ENCODE measurements at places on chromosomes 12 and 14.

DNA sequence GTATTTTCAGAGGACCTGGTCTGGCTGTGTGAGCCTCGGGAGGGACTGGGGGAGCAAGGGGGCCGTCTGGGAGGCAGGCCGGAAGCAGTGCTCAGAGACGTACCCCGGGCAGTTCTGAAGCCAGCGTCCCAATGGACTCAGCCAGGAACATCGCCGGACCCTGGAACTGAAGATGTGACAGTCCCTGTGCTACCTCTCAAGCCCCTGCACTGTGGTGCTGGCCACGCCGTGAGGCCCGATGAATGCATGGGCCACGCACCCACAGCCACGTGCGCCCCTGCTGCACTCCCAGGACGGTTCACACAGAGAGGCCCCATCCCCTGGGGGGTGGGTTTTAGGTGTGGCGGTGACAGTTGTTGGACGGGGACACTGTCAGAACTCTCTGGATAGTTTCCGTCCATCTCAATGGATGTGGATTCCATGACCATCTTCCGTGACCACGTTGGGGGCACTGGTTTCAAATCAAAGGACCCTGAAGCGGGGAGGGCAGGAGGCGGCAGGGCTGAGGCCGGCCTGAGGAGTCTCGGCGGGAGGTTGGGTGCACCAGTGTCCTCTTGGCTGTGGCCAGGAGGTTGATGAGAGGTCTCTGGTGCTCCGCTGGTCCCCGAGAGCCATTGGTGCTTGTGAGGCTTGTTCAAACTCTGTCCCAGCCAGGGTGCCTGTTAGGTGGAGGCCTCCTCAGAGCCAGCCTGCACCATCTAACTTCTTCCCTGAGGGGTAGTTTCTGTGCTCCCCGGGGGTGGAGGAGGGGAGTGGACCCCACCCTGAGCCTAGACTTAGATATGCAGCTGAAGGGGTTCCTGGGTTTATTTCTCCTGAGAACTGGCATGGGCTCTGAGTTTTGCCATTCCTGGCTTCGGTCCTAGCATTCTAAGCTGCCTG, 36.3 kb upstream of the TSPAN9 start:
- DNase-seq, result no peak

- no peak for DNase-seq
Measured at GRCh38 chr12:69161829-69162228, 77.5 kb upstream of the CPSF6 start.

DNA sequence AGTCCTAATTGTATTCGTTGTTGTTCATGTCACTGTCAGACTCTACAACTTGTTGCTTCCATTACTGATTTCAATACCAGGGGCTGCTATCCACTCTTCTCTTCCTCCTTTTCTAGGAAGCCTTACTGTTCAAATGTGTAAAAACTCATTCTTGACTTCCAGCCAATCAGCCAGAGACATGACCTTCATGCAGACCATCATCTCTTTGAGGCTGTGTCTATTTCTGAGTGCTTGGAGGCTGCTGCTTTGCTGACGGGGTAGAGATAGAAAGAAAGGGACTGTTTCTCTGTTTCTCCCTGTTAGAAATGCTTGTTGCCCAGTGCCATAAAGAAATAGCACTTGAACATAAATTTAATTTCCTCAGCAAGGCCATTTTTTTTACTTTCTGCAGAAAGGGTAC, 282.9 kb downstream of the RGS6 start:
- DNase-seq, result no peak

DNA sequence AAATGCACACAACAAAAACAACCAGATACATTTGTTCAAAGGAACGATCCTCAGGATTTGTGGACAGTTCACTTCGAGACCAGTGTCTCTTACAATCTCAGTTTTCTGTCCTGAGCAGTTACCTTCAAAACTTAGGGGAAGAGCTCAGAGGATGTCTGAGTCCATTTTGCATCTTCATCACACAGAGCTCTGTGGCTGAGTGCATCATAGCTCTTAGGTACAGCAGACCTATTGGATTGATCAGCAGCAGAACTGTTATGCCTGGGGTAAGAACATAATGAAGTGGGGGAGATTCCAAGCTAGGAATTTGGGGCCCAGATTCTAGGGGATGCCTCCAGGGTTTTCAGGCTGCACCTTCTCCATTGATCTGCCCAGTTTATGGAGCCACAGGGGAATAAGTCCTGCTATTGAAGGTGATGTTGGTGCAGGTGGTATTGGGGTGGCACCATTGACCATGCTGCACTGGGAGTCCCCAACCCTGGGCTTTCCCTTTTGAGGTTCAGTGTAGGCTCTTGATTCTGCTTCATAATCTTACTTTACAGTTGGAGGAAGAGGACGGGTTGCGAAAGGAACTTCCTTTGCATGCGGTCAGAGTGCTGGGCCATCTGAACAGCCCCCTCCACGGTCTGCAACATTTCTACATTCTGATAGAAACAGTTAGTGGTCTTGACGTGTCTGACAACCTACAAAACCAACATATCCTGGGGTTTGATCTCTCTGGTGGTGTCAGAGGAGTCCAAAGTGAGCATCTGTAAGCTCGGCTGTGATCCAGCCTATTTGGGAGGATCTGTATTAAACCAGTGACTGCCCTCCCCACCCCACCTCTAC, 112.8 kb downstream of the CHST11 start:
- no peak for DNase-seq

DNA sequence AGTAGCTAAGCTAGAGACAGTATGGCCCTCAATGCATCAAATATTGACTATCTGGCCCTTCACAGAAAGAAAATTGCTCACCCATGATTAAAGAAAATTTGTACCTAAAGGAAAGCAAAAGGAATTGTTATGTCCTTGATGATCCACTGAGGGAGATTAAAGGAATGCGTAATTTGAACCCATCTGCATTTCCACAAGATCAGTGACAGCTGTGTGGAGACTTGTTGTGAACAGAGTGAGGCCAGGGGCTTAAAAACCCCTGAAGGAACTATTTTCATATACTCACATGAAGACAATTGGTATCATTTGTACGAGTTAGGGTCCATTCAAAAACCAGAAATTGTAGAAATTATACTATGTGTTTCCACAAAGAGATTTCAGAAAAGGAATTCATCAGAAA, 1908.1 kb upstream of the SEL1L start:
- no peak for DNase-seq

DNA sequence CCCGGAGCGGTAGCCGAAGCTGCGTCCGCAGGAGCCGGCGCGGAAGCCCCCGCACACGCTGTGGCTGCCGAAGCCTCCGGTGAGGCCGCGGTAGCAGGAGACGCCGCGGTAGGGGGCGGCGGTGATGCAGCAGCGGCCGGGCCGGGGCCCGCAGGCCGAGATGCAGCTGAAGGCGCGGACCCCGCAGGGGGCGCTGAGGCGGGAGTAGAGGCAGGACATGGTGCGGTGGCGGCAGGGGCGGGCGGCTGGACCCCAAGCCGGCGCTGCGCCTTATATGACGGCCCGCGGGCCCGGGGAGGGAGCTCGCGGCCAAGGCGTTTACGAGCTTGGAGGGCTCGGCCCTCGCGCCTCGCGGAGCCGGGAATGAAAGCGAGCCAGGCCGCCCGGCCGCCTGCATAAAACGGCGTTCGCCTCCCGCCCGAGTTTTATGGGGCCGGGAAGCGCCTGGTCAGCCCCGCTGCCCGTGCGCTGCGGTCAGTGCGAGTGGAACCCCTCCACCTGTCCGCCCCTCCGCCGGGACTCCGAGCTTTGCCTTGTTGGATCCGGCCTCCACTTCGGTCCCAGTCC, 16.0 kb upstream of the KRT86 start:
- no peak for DNase-seq

- no peak for DNase-seq
Measured at GRCh38 chr14:97276573-97276972, 479.4 kb downstream of the VRK1 start.

GRCh38 chr14:67529947-67530935, 2.8 kb upstream of the PLEKHH1 start:
- DNase-seq, result no peak

GRCh38 chr14:39322807-39323206, 89.1 kb downstream of the MIA2 start:
- no peak for DNase-seq

DNA sequence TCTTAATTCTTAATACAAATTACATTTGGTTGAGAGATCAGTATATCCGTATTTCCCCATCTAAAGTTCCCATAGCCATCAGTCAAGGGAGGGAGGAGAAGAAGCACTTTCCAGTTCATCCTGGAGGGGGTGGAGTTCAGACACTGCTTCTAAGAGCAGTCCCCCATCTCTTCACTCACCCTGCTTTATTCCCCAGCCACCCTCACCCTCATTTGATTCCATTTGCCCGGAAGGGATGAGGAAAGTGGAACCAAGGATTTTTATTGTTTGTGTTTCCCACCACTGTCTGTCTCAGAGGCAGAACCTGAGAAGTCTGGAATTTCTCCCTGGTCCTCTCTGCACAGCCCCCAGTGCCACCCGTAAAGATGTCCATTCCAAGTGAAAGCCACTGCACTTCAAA, 134.2 kb upstream of the HIF1A start:
- no peak for DNase-seq

- DNase-seq, result no peak
Measured at GRCh38 chr14:65167072-65167645, 64.8 kb upstream of the MAX start.

GRCh38 chr12:120110550-120111501, 5.7 kb downstream of the RAB35 start:
- DNase-seq, result no peak

DNA sequence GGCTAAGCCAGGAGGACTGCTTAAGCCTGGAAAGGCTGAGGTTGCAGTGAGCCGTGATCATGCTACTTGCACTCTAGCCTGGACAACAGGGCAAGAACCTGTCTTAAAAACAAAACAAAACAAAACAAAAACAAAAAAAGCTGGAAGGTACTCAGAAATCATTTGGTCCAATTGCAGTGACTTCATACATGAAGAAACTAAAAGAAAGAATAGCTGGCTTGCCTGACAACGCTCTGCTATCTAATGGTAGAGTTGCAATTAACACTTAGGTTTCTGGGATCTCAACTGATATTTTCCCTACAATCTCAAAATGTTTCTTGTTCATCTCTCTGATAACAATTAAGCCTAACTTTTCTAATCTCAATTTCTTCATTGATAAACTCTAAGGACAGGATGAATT, 13.7 kb downstream of the EEA1 start:
- no peak for DNase-seq

GRCh38 chr12:11651785-11652184, 2.3 kb downstream of the ETV6 start:
- DNase-seq, result no peak

- DNase-seq, result no peak
Measured at GRCh38 chr12:118035190-118036041, 18.9 kb downstream of the RFC5 start.

GRCh38 chr12:88339254-88339949, 197.3 kb downstream of the TMTC3 start:
- DNase-seq, result peak; percentile 11

DNA sequence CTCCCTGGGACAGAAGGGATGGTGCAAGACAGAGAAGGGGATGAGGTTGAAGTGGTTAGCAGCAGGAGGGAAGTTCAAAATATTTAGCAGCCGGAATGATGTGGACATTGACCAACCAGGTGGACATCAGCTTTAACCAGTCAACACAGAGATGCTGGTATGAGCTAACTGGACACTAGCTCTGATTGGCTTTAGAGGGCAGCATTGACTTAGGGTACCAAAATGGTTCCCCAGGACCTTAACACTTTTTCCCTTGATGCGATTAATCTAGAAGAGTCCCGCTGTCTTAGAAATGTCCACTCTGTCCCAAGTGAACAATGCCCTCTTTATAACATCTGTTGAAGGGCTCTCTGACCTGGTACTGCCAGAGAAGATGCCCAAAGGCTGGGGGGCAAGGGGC, 134.0 kb upstream of the GSC start:
- DNase-seq, result no peak

GRCh38 chr12:44976246-44976645, 74.7 kb downstream of the DBX2 start:
- DNase-seq, result no peak

GRCh38 chr12:117363056-117363662, 1.7 kb upstream of the NOS1 start:
- no peak for DNase-seq

Measured in HS-5 (cell line).